Brain (organoid and tissue), 16 donors: ENCODE measurements at places on chromosomes 12 and 14. TPM values are rescaled to one million over a fixed set of nuclear protein-coding genes. Genes with fewer than 3 reads are reported as not detected.

DNA sequence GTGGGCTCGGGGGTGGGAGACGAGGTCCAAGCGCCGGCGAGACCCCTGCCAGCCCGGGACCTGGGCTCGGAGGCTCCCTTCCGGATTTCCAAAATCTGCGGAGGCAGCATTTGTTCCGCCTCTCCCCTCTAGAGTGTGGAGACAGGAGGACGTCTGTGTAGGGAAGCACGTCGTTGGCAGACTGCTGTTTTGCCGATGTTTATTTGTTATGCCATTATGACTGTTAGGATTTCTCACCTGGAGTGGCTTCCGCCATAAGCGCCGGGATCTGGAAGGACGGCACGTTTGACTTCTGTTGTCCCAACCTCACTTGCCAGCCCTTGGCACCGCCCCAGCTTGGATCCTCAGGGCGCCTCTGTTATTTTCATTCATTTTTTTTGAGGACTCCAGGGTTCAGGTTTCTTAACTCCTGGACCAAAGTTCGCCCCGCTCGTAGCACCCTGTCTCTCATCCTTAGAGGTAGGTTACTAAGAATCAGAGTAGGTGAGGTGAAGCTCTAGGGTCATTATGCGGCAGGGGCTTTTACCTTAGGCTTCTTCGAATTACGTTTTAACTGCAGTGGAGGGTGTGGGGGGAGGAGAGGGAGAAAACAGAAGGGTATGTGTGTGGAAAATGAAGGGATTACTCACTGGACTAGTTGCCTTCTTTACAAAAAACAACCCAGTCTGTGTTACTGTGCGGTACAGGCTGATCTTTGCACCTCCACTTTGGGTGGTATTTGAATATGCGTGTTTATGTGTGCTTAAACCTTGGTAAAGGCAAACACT, 547 bp upstream of the PYGL start:
- no peak for DNase-seq

Gene SAMD4A
- polyA plus RNA-seq, result 3.1 TPM

DNA sequence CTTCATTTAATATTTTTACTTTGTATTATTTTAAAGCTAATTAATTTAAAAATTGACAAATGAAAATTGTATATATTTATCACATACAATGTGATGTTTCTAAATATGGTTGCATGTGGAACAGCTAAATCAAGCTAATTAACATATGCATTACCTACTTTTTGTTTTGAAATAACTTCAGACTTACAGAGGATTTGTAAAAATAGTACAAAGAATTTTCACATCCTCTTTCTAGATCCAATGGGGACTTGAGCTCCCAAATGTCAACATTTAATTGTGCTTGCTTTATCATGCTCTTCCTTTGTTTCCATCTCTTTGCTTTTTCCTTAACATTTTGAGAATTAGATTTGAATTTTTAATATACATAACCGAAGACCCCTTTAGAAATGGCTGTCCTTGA, 6.6 kb downstream of the DCD start:
- DNase-seq, result no peak

Gene TGM1
- 1.8 TPM for polyA plus RNA-seq

DNA sequence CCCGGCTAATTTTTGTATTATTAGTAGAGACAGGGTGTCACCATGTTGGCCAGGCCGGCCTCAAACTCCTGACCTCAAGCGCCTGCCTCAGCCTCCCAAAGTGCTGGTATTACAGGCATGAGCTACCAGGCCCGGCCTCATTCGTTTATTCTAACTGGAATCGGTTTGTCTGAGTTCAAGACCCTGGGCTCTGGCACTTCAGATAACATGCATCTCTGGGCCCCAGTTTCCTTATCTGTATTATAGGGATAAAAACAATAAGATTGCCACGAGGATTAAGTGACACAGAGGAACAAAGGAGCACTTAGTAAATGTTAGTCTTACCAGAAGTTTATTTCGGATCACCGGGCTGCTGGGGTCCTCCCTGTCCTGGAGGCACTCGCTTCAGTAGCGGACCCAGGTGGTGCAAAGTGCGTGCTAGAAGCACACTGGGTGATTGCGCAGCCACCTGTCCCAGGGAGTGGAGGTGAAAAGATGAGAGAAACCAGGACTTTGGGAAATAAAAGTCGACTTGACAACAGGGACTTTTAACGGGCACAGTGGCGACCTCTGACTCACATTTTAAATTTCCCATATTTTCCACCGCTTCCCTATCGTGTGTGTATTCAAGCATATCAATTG, 37.5 kb downstream of the ACACB start:
- no peak for DNase-seq

DNA sequence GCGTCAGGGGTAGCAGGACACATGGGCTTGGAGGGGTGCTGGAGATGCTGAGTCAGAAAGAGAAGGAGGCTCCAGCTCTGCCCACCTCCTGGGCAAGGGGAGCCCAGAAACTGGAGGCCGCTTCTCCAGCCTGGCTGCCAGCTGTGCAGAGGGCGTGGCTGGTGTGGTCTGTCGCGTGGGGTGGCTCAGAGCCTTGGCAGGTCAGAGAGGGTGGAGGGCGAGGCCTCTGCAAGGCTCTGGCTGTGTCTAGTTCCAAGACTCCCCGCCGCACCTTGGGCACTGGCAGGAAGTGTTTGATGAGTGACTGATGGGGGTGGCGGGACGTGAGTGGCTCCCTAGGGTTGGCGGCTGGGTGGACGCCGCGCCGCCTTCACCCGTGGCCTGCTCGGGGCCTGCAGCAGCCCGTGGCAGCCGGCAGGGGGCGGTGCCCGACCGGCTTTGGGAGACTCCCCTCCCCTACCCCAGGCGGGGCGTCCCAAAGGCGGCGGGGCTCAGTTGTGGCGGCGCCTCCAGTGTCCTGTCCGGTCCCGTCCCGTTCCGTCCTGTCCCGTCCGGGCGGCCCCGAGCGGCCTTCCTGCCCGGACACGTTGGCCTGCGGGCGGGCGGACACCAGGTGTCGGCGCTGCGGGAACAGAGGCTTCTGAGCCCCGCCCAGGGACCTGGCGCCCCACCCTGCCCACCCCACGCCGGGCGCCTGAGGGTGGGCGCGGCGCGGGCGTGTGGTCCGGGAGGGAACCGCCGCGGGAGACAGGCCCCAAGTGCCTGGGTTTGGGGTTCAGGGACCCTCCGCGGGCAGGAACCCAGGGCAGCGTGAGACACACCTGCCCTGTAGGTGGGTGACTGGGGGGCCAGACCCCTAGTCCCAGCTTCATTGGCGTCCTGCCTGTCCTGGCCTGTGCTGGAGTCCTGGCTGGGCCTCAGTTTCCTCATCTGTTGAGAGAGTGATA, 39.7 kb downstream of the KRT80 start:
- DNase-seq, result peak; percentile 58

Gene ADGRD1
- polyA plus RNA-seq, result 2.9 TPM

DNA sequence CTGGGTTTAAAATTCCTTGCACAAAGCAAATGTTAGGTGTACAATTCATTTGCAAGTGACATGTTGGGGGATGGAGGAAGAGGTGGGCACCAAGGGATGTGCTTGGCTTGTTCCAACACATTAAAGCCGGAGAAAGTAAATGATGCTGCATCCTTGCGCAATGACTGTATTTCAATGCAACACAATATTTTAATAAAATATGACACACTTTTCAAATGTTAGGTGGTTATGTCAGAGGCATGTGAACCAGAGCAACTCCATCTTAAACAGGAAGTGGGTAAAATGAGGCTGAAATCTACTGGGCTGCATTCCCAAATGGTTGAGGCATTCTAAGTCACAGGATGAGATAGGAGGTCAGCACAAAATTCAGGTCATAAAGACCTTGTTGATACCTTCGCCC, 53.6 kb upstream of the ARHGAP5 start:
- DNase-seq, result no peak

DNA sequence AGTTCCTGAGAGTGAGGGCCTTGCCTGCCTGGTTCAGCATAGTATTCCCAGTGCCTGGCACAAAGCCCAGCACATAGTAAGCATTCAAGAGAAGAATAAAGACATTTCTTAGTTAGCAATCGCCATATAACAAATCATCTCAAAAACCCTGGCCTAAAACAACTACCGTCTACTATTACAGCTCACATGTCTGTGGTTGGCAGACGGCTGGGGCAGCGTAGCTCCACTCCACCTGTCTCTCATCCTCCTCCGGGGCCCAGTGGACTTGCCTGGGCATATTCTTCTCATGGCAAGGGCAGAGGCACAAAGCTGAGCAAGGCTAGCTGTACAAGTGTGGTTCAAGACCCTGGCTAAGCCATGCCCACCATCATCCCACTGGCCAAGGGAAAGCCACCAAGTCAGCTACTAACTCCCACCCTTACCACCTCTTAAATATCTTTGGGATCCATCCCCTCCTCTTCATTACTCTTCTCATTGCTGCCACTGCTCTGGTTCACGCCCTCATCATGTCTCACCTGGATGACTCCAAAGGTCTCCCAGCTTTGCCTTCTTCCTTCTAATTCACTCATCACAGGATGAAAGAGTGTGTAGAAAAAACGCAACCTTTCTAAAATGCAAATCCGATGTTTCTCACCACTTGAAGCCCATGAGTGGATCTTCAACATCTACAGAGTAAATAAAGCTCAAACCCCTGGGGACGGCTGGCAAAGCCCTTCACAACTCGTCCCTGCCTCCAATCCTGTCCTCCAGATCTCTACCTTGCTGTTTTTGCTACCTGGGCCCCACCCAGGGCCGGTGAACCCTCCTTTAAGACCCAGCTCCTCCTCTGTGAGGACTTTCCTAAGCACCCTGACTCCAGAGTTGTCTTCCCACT, 10.4 kb downstream of the TMEM229B start:
- DNase-seq, result no peak

DNA sequence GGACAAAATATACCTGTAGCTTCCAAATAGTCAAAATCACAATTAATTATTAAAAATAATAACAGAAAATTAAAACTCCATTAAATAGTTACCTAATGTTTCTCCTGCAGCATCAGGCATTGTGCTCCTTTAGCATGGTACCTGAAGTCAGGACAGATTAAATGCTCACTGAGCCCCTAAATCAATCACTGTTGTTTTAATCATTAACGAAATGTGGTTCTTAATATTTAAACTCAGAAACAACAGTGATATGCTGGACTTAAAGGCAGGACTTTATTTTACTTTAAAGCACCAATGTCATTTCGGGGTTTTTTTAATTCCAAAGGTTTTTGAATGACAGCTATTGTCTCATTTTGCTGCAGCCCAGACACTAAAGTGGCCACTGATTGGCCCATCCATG, 2.0 kb upstream of the BMP4 start:
- no peak for DNase-seq

DNA sequence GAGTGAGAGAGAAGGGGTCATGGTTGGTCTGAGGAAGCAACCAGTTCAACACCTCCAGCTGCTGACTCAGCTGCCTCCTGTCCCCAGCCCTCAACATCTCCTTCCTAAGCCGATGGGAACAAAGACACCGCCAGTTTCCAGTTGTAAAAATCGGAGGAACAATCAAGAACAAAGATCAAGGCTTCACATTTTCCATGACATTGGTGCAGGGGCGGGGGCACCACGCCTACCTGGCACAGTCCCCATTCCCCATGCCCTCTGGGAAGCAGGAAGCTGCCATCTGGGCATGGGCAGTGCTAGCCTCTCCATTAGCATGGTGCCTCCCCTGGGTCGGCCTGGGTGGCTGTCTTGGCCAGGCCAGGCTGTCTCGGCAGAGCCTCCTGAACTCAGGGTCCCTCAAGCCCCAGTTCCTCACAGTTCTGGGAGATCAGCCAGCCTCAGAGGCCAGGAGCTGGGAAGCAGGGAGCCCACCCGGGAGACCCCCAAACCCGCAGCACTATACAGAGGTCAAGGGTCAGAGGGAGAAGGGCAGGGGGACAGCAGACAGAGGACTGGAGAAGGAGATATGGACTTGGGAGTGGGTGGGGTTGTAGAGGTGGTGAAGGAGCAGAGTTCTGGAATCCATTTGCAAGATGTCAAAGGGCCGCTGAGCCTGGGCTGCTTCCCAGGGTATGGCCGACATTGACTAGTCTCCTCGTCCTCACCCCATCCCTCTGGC, 19.6 kb upstream of the TMEM106C start:
- DNase-seq, result no peak

DNA sequence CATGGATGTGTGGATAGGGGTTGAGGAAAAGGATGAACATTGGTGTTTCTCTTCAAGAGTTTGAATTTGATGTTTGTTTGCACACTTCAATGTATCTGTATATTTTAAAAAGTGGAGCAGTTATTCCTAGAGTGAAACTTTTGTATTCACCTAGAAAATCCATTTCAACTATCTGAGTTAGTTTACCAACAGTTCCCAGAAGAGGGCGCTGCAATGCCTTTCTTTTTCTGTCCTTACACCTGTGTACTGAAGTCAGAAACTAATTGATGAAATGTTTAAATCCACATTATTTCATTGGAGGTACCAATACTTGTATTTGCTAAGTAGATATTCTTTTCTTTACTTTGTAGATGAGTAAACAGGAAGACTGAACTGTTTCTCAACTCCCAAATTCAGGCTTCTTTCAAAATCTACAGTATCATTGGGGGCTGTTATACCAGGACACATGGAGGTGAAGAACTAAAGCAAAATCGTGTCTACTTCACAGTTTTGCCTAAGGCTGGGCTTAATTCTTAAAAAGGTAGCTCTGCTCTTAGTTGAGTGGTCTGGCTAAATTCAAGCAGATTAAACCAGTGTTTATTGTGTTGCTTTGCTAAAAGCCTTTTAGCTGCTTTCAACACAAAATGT, 26.6 kb upstream of the KLRB1 start:
- no peak for DNase-seq

DNA sequence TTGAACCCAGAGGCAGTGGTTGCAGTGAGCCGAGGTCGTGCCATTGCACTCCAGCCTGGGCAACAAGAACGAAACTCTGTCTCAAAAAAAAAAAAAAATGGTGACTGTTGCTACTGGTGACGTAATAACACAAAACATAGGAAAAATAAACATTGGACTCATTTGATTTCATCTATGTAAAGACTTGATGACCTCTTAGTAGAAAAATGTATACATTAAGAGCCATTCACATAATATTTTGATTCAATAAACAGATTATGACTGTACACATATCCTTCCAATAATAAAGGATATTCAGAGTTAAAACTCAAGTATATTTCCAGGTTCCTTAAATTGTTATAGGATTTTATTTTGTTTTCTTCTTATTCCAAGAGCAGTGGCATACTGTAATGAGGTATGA, 65.7 kb upstream of the AEBP2 start:
- DNase-seq, result no peak

- no peak for DNase-seq
Observed at GRCh38 chr12:77728018-77728417, 102.7 kb upstream of the NAV3 start.

- DNase-seq, result no peak
Observed at GRCh38 chr12:66428870-66429269, 126.6 kb downstream of the HELB start.
